ENCODE measurements at places on chromosomes 5 and 9. TPM values are rescaled to one million over a fixed set of nuclear protein-coding genes. Genes with fewer than 3 reads are reported as not detected.

TNFSF8 gene
- total RNA-seq: 1.9 TPM

SPATA31C1 gene
- not detected for total RNA-seq

ADAMTS19 gene
- 0.34 TPM for total RNA-seq

ZNF354C gene
- 15.8 TPM for total RNA-seq

FOXD4 gene
- total RNA-seq: 1.1 TPM

MAMDC4 gene
- total RNA-seq: 5.6 TPM

CDO1 gene
- total RNA-seq: 4.3 TPM

BARHL1 gene
- total RNA-seq: not detected

SPATA6L gene
- total RNA-seq: 18.2 TPM

PCDHA12 gene
- 3.6 TPM for total RNA-seq

PDE8B gene
- total RNA-seq: 2.3 TPM

DNA sequence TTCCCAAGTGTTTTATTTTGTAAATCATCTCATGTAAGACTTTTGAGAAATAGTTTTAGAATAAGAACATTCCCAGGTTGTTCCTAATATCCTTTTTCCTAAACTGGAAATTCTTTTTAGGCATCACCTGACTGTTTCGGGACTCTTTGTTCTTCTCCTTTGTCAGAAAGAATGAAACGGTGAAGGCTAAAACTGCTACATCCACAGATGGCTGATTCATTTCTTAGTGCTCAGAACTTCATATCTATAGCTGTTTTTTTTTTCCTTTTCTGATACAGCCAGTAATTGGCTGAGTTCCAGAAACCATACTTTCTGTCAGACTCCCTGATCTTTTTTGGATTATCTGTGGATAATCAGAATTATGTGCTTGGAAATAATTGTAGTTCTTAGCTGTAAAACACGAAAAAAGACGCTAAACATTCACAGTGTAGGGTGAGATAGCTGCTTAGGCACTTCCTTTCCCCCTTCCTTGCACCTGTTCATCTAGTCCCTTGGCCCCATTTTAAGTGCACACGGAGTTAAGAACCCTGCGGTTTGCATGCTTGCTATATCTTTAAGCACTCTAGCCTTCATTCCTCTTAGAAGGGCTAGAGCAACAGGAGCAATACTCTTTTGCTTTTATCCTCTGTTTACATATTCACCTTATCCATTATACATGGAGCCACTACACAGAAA, 283.9 kb downstream of the PJA2 start:
- DNase-seq: peak; percentile 26

- no peak for DNase-seq
These were observed 831 bp downstream of the IGFBPL1 start for GRCh38 chr9:38423273-38423972.

DNA sequence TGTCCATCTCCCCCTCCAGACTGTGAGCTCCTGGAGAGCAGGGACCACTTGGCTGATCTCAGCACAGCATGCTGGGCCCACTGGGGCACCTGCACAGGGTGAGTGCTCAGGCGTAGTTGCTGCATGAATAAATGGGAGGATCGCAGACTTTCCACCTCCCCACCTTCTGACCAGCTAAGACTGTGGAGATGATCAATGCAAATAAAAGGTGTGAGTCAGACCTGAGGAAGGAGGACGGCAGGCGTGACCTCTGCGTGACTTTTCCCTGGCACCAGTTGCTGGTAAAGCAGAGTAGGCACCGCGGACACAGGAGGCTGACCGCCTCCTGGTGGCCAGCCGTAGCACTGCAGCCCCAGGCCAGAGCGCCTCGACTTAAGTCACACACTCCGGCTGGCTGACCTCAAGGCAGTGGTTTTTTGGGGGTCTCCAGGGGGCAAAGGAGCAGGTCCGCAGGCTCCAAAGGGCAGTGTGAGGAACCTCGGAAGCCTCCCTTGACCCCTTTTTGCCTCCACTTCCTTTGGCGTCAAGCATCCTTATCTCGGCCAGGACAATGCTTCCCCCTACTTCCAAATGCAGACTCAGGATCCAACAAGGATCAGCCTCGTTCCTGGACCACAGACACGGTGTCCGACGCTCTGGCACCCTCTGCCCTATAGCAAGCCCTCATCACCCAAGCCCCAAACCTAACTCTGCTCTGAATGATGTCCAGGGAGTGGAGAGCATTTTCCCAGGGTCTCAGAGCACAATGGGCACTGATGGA, 12.7 kb upstream of the TDRD7 start:
- DNase-seq: peak; percentile 57

DNA sequence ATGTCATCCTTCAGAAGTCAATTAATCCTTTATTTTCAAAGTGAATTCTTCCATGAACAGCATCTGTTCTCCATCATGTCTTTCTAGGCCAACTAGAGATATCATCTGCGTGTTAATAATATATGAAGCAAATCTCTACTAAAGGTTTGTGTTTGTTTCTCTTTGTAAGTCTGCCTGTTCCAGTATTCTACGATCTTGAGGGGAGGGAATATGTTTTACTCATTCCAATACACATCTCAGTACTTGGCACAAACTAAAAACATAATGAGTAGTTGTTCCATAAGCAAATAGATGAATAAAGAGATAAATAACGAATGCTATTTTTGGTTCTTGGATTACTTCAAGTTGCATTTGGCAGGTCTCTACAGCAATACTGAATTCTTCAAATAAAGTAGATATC, 470.7 kb upstream of the GRIN3A start:
- no peak for DNase-seq

GRCh38 chr5:104172976-104173375, 610.4 kb upstream of the NUDT12 start:
- DNase-seq: no peak

DNA sequence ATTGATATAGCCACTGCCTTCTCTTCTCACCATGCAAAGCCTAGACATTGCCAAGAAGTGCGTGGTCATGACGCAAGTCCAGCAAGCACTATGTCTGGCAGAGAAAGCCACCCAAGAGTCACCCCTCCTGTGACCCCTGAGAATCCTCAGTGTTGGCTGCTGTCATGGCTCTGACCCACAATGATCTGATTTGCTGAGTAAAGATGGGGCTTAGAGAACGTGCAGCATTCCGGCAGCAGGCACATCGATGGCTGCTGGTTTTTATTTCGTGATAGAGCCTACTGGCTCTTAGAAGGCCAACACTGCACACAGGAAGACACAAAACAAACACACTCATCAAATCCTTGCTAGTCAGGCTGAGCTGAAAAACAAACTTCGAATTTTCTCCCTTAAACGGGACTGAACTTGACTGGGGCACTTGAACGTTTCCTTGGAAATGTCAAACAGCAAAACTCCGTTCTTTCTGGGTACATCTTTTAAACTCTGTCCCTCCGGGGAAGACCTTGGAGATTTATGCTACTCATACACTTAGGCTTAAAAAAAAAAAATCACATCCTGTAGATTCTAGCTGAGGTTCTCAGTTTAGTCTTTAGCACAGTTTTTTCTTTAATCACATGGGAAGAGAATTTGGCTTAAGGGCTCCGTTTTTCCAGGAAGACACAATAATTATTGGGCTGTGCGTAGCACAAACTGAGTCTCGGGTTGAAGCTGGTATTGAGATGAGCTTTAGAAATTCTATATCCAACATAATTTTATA, 88.2 kb upstream of the BASP1 start:
- peak; percentile 61 for DNase-seq

- DNase-seq: no peak
These were observed 6.9 kb upstream of the NUDT12 start for GRCh38 chr5:103569313-103570060.

- DNase-seq: no peak
These were observed 2323.5 kb upstream of the ACO1 start for GRCh38 chr9:30060976-30061375.

DNA sequence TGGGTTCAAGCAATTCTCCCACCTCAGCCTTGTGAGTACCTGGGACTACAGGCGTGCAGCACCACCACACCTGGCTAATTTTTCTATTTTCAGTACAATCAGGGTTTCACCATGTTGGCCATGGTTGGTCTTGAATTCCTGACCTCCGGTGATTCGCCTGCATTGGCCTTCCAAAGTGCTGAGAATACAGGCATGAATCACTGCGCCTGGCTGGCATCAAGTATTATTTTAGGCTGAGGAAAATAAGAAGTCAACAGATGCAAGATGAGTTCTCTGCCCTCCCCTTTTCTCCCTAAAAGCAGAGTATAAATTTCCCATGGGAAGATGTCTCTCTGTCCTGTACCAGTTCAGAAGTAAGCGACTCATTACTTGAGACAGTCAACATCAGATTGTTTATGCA, 71.5 kb downstream of the ELAVL2 start:
- DNase-seq: no peak

DNA sequence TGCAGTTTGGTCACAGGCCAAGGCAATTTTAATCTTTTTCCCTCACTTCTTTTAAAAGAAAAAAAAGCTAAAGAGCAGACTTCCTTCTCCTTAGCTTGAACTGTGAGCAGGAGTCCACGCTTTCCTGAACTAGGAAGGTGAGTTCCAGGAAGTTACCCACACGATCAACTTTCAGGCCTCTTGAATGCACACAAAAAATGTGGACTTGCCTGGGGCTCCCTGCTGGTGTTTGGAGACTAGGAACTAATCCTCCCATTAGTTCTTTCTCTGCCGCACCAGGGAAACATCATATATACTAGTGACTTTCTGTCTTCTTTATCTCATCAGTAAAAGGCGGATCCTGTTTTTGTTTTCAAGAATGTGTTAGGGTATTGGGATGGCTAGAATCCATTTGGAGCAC, 240.0 kb downstream of the GOLPH3 start:
- DNase-seq: peak; percentile 42

DNA sequence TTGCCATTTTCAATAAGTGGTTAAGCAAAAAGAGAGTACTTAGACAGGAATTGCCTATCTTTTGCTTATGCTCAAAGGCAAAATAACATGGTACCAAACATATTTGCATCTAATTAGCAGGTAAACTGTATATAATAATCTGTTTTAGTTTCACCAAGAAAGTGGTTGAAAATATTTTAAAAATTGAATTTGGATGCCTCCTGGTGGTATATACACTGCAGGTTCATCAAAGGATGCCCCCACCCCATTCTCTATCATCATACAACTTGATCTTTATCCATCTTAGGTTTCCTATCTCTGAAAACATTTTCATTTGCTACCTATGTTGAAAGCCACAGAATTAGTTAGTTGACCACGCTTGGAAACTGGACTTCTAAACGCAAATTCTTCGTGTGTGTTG, 47.0 kb upstream of the MROH2B start:
- no peak for DNase-seq

DNA sequence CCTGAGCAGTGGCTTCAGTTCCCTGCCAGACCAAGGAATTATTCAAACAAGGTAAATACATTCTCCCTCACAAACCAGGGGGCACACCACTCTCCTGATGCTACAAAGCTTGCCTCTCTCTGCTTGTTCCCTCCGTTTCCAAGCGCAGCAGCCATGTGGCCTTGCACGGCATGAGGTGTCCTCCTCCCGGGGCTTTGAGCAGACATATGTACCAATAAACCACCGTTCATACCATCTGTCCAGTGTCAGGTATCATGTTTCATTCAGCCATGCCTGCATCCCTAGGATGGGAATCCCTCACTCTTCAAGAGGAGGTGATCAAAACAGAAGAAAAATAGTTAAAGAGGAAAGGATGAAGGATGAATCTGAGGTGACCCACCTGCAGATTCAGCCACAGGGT, 282.7 kb downstream of the ENC1 start:
- DNase-seq: no peak

GRCh38 chr9:19231904-19232822, 1.7 kb downstream of the DENND4C start:
- peak; percentile 23 for DNase-seq

DNA sequence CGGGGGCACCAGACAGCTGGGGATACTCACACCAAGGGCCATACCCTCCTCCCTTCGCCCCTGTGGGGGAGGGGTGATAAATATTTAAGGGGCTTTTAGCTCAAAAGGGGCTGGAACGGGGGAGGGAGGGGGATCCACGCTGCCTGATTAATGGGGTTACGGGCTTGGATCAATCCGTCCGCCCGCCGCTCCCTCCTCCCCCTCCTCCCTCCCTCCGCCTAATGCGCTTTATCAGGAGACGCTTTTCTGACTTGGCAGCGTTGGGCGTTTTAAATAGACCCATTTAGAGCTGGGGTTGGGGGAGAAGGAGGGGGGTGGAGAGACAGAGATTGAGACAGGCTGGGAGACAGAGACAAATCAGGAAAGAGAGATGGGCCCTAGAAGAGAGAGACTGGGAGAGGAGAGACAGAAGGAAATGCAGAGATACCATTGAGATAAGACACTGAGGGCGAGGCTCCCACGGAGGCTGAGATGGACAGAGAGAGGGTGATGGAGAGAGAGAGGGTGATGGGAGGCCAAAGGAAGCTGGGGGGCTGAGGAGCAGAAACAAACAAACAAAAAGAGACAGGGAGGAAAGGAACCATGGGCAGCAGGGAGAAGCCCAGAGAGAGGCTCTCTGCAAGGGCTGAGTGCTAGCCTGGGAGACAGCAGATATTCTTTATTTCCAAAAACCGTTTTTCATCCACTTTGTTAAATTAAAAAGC, 10.3 kb downstream of the CNTFR start:
- peak; percentile 97 for DNase-seq

DNA sequence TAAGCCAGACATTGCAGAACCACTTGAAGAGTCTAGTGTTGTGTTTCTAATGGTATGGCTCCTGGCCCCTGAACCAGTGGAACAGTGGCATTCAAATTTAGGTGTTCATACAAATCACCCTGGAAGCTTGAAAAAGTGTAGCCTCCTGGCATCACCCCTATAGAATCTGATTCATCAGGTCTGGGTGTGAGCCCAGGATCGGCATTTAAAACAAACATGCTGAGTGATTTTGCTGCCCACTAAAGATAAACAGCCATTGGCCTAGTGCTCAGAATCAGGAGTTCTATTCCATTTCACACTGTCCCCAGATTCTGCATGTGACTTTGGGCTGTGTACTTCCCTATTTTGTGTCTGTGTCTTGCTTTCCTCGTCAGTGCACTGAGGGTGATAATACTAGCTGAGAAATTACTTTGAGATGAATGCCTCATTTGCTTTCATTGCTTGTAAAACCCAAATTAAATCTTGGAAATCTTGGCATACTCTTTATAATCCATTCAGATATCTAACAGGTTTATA, 241.5 kb upstream of the CLINT1 start:
- DNase-seq: no peak

- no peak for DNase-seq
These were observed 75.4 kb downstream of the TEX10 start for GRCh38 chr9:100277166-100277979.

DNA sequence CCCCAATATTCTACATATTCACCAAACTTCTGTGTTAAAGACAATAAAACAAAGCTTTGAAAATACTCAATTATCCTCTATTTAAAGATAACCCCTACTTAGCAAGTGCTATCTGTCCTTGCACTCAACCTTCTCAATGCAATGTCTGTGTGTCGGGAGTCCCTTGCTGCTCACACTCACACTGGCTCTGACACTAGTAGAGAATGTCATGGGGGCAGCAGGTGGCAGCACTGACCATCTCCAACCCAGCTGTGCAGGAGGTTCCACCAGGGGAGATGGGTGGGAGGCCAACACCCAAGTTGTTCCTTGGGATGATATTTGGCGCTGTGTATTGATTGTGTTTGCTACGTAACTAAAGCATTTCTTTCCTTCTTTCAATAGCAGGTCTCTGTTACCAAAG, 59.4 kb upstream of the SIMC1 start:
- no peak for DNase-seq

DNA sequence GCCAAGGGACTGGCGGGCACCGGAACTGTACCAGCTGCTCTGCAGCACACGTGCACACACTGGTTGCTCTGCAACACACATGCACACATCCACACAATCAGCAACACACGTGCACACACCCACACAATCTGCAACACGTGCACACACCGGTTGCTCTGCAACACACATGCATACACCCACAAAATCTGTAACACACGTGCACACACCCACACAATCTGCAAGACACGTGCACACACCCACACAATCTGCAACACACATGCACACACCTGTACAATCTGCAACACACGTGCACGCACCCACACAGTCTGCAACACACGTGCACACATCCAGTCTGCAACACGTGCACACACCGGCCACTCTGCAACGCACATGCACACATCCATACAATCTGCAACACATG, 17.9 kb downstream of the PLEKHG4B start:
- DNase-seq: no peak
